Activated CD8-positive, alpha-beta memory T cell treated with anti-CD3 and anti-CD28 coated beads, Interleukin-2, amount 10 ng/mL, durations not matched to agents 7 days and 5 days (primary cell): ENCODE measurements at places on chromosomes 16 and 17. TPM values are rescaled to one million over a fixed set of nuclear protein-coding genes. Genes with fewer than 3 reads are reported as not detected.
A peak's percentile ranks its signal among the peaks of the same experiment; 100 is the strongest.

- no peaks in the 10 kb centered on the region for H3K36me3 ChIP-seq
- peak overlapping the region; percentile 64 for H3K4me3 ChIP-seq
- peaks cover 11% of the 10 kb centered on the region for H3K27me3 ChIP-seq
- peaks cover 18% of the 10 kb centered on the region for H3K4me1 ChIP-seq
- peak; percentile 60 for DNase-seq
Measured at GRCh38 chr17:43917348-43918025, 10.2 kb upstream of the MPP2 start.

DNA sequence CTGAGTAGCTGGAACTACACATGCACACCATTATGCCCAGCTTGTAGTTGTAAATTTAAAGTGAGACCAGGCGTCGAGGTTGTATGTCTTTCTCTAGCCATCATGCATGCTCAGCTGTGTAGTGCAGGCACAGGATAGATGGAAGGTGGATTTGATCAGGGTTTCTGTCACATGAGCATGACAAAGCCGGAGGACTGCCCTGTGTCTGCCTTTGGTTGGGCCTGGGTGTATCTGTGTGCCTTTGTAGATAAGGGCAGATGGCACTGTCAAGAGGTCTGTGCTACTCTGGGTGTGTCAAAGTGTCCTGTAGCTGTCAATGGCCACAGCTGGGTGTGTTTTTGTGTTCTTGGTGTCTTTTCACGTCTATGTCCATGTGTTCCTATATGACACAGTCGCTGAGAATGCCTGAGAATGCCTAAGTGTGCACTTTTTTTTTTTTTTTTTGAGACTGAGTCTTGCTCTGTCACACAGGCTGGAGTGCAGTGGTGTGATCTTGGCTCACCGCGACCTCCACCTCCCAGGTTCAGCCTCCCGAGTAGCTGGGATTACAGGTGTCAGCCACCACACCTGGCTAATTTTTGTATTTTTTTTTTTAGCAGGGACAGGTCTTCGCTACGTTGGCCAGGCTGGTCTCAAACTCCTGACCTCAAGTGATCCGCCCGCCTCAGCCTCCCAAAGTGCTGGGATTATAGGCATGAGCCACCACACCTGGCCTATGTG is 4.1 kb upstream of the NAGS start:
- peaks cover 7% of the 10 kb centered on the region for H3K4me1 ChIP-seq
- H3K4me3 ChIP-seq, result no peak overlapping the region
- peaks cover 21% of the 10 kb centered on the region for H3K27me3 ChIP-seq
- no peaks in the 10 kb centered on the region for H3K36me3 ChIP-seq

GRCh38 chr17:74015990-74016389 is 187.5 kb upstream of the RPL38 start:
- H3K27ac ChIP-seq, result no peak overlapping the region
- DNase-seq, result no peak
- H3K27me3 ChIP-seq, result peaks cover 27% of the 10 kb centered on the region
- no peak overlapping the region for H3K4me3 ChIP-seq

Gene TK1
- 145 TPM for total RNA-seq

Gene ABHD15
- total RNA-seq, result 20.0 TPM
